ENCODE measurements at places on chromosomes 12 and 14.
A peak's percentile ranks its signal among the peaks of the same experiment; 100 is the strongest.

DNA sequence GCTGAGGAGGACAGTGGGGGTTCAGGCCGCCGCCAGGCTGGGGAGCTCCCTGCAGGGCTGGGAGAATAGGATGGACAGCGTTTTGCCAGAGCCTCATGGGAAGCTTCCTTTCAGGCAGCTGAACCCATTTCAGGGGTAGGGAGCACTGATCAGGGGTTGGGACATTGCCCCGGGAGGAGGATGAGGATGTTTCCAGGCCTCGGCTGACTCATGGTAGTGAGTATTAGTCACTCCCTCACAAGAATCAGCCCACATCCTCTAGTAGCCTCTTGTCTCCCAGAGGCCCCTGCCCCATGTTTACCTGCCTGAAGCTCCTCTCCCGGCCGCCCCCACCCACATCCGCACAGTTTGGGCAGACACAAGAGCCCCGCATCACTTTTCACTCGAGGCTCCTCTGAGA lies 89.8 kb downstream of the ZFP36L1 start:
- peak; percentile 63 for DNase-seq

DNA sequence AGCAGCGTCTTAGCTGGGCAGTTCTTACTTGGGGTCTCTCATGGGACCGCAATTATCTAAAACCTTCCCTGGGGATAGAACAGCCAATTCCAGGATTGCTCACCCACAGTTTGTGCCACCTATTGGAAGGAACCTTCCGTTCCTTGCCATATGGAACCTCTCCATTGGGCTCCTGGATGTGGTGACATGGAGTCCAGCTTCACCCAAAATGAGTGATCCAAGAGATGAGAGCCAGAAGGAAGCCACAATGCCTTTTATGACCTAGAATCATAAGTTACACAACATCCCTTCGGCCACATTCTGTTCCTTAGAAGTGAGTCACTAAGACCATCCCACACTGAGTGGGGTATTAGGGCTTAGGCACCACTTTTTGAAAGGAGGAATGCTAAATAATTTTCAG lies 164.4 kb downstream of the FBXL14 start:
- no peak for DNase-seq

DNA sequence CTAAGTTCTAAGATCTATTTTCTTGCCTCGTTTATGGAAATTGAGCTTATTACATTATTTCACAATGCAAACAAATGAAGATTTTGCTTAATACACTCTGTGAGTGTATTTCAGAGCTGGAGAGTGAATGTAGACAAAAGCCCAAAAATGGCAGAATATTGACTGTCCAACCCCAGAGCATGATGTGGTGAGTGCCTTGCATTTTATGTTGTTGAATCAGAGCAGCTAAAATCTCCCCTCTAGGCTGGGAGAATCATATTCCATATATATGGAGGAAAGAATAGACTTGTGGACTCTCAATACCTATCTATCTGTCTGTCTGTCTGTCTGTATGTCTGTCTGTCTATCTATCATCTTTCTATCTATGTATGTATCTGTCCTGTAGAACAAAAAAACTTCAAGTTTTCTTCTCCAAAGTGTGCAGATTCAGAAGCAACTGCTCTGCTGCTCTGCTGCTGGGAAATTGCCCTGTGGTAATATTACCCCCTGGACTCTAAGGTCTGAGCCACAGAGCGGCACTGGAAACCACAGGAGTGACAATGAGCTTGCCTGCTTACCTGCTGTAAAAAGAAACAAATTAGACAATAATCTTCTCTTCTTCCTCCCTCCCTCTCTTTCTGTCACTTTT lies 209.4 kb upstream of the PRICKLE1 start:
- no peak for DNase-seq

- DNase-seq, result no peak
Measured at GRCh38 chr12:109615556-109616229, 42.1 kb downstream of the MVK start.

- DNase-seq, result no peak
Measured at GRCh38 chr14:89279649-89280232, 137.3 kb downstream of the FOXN3 start.

All from activated CD4-positive, alpha-beta T cell treated with anti-CD3 and anti-CD28 coated beads for 36 hours (primary cell).